BE2C (cell line): ENCODE measurements at places on chromosomes 4 and X.

DNA sequence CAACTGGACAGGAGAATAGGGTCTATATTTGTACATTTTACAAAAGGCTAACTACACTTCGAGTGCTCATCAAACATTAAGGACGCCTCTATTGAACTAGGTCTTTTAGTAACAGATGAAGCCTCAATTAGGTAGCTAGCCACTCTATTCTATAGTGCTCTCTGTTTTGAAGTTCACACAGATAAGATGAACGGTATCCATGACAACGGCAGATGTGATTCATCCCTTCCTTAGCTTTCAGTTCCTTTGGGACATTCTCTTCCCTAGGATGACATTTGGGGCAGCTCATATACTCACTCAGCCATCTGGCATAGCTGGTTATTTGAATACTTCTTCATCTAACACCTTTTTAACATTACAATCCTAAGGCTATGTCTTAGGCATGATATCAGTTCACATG is 62.4 kb upstream of the WDFY3 start:
- DNase-seq = peak; percentile 15

GRCh38 chrX:39170464-39170863 is 369.2 kb downstream of the MID1IP1 start:
- DNase-seq = no peak

DNA sequence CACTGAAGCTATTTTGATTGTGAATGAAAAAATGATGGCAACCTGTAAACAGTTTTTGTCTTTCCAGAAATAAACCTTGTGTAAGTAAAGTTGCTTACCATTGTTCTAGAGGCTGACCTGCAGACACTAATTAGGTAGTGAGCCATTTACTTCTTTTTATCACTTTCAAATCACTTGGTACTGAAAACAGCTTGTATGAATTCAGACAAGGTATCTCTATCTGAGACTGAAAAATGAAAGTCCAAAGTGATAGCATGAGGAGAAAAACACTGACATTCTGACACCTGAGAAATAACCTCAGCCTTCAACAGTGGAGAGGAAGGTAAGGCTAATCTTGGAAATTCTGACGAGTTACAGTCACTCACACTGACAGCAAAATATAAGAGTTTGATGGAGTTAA is 238.8 kb downstream of the GPC3 start:
- DNase-seq = no peak

- peak; percentile 17 for DNase-seq
These were observed 181.0 kb downstream of the DCTD start for GRCh38 chr4:182736207-182736606.

DNA sequence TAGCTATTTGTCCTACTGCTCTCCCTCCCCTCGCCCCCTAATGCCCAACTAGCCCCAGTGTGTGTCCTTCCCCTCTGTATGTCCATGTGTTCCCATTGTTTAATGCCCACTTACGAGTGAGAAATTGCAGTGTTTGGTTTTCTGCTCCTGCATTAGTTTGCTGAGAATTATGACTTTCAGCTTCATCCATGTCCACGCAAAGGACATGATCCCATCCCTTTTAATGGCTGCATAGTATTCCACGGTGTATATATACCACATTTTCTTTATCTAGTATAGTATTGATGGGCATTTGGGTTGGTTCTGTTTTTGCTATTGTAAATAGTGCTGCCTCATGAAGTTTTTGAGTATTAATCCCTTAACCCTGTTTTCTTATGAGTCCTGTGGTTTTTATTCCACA is 33.6 kb upstream of the CFAP299 start:
- DNase-seq = no peak

GRCh38 chrX:78573630-78574029 is 85.5 kb downstream of the RTL3 start:
- DNase-seq = no peak

- DNase-seq = no peak
These were observed 132.1 kb upstream of the LDB2 start for GRCh38 chr4:17030543-17030942.

DNA sequence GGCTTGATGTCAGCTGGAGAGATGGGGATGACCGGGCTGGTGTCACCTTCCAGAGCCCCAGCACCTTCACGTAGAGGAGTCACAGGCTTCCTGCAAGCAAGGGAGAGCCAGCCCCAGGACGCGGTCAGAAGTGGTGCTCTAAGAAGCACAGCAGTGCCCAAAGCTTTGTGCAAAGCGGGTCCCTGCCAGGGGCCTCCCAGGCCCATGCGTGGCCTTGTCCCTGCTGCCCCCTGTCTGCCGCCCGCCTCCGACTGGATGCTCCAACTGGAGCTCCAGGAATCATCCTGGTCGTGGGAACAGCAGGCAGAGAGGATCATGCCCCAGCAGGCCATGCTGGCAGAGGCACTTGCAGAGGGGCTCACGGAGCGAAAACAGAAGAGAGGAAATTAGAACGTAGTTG is 40.1 kb upstream of the LRPAP1 start:
- no peak for DNase-seq

- no peak for DNase-seq
These were observed 365.4 kb upstream of the TECRL start for GRCh38 chr4:64774626-64775025.

DNA sequence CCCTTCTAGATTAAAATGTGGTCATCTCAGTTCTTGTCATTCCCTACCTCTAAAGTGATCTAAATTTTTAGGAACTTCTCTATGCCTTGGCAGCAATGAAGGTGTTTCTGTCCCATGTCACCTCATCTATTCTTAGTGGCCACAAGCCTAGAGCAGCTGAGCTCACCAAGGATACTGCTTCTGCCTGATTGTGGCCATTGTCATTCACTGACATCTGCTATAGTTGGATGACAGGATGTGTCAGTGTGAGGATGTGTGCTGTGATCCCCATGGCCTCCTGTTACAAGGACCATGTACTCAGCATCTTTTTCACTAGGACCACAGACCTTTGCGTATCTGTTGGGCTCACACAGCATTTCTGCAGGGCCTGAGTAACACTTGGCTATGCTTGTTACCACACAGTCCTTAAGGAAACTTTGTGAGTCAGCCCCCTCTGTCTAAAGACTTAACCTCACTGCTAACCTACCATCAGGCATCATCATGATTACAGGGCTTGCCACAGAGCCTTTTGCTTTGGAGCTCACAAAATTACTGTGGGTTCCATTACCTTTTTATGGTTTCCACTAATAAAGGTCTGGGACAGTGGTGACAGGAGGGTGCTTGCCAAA is 421.0 kb downstream of the ADAM29 start:
- DNase-seq = no peak

- DNase-seq = no peak
These were observed 51.6 kb downstream of the PTCHD1 start for GRCh38 chrX:23386260-23386659.

GRCh38 chr4:143215873-143216272 is 31.2 kb downstream of the USP38 start:
- DNase-seq = no peak

DNA sequence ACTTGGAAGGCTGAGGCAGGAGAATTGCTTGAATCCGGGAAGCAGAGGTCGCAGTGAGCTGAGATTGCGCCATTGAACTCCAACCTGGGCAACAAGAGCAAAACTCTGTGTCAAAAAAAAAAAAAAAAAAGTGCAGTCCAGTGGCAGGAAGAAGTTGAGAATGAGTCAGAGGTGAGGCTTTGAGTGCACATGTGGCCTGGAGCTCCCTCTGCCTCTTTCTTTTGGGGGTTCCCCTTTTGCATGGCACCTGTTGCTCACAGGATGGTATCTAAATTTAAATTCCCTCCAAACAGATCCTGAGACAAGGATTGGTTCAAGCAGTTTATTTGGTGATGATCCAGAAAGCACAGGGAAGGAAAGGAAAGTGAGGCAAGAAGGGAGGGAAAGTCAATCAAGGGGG is 151.4 kb upstream of the STX18 start:
- no peak for DNase-seq
